ENCODE measurements at places on chromosomes 3 and 15.

DNA sequence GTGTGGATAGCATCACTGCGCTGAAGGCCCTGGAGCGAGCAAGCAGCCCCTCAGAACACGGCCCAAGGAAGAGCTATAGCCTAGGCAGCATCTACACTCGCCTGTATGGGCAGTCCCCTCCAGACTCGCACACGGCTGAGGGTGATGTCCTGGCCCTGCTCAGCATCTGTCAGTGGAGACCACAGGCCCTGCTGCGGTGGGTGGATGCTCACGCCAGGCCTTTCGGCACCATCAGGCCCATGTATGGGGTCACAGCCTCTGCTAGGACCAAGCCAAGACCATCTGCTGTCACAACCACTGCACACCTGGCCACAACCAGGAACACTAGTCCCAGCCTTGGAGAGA, 20.5 kb downstream of the ATRIP start:
- DNase-seq: no peak

GRCh38 chr3:58085616-58086015, 77.4 kb downstream of the FLNB start:
- DNase-seq: no peak

DNA sequence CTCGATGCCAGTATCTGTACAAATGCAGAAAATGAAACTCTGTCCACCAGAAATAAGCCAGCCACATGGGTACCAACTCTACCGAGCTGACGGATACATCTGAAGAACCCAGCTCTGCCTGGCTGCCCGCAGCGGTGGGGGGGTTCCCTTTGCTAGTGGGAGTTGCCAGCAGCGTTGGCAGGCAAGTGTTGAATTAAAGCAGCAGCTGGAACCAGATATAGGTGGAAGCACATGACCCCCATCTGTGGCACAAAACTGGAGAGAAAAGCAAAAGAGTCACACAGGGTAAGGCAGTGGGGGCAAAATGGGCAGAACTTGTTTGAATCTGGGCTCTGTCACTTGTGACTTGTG, 17.9 kb downstream of the CRYGS start:
- DNase-seq: no peak

- no peak for DNase-seq
Measured at GRCh38 chr15:100114571-100114970, 227.2 kb downstream of the ADAMTS17 start.

DNA sequence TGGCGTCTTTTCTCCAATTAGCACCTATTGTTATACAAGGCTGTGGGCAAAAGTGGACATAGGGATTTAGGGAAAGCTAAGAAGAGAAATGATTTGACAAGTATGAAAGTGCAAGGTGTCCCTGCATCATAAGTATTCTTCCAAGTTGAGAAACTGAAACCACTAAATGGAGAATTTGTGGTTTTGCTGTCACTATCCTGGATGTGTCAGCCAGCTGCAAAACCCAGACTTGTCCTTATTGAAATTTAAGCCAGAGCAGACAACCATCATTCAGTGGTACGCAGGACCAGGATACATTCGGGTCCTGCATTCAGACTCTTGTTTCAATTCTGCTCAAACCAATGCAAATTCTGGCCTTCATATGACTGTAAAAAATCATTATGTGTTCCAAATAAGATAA, 384.8 kb upstream of the TGFBR2 start:
- no peak for DNase-seq

DNA sequence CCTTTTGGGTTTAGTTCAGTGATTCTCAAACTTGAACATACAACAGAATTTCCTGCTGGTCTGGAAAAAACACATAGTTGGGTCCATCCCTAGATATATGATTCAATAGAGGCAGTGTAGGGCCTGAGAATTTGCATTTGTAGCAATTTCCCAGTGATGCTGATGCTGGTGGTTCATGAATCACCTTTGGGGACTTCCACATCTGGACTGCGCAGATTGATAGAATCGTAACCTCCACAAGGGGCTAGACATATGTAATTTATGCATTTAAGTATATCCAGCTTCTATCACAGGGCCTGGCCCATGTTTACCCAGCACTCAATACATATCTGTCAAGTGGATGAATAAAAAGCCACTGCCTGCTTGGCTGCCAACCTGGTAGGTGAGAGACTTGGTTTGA, 33.8 kb upstream of the SUCLG2 start:
- DNase-seq: no peak

DNA sequence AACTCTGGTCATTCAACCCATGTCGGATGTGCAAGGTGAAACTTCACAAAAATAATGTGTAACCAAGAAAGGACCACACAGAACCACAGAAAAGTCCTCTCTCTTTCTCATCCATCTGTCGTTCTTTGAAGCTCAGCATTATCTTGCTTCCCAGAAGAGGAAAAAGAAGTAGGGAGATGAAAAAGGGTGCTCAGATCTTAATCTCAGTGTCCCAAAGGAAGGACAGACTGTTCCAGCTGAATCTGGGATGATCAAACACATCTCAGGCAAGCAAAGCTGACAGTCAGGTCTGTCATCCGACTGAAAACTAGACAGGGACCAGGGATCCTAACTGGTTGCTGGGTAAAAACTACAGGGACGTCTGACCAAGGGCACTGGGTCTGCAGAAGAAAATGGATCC, 16.2 kb downstream of the ARHGEF3 start:
- no peak for DNase-seq

- DNase-seq: no peak
Measured at GRCh38 chr3:131795390-131796090, 239.3 kb downstream of the CPNE4 start.
